ENCODE measurements at places on chromosomes 16 and 17. TPM values are rescaled to one million over a fixed set of nuclear protein-coding genes. Genes with fewer than 3 reads are reported as not detected.
A peak's percentile ranks its signal among the peaks of the same experiment; 100 is the strongest.

ASPSCR1 gene
- total RNA-seq = 33.1 TPM

DNA sequence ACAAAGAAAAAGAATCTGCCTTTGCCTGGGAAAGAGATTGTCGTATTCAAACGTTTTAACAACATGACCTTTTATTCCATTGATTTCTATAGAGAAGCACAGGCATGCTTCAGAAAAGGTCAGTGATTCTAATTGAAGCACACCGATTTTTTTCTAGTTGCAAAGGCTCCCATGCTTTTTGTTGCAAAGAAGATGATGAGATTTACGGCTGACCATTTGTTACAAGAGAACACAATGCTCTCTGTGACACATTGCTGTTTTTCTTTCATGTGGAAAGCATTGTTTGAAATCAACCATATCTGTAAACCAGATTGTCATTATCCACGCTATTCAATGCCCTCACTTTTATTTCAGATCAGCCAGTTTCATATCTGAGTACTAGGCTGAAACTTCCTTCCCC is 99.8 kb downstream of the NLK start:
- DNase-seq = no peak

DNA sequence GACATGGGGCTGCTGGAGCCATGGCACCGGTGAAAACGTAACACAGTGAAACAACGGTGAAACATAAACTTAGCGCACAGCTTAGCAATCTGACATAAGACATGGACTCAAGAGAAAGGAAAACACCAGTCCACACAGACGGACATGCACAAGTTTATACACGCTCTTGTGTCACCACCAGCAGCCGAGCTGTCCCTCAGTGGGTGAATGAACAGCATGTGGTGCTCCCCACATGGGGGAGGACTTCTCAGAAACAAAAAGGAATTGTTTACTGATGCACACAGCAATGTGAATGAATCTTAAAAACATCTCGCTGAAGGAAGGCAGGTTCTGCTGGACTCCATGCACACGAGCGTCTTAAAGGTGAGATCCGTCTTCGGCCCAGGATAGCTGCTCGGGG is 34.2 kb downstream of the KLHDC4 start:
- DNase-seq = no peak

- DNase-seq = no peak
Measured at GRCh38 chr17:48002266-48002915, 31.5 kb downstream of the CDK5RAP3 start.

GRCh38 chr17:63438092-63439051 is 7.7 kb downstream of the CYB561 start:
- DNase-seq = no peak

DNA sequence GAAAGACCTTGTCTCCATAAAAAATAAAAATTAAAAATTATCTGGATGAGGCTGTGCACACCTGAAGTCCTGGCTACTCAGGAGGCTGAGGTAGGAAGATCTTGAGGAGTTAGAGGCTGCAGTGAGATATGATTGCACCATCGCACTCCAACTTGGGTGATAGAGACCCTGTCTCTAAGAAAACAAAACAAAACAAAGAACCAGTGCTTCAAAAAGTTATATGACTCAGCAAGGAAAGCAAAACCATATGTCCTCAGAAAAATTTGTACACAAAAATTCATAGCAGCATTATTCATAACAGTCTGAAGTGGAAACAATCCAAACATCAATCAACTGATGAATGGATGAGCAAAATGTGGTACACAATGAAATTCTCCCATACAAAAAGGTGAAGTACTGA is 48.9 kb downstream of the SLFN5 start:
- no peak for DNase-seq

DNA sequence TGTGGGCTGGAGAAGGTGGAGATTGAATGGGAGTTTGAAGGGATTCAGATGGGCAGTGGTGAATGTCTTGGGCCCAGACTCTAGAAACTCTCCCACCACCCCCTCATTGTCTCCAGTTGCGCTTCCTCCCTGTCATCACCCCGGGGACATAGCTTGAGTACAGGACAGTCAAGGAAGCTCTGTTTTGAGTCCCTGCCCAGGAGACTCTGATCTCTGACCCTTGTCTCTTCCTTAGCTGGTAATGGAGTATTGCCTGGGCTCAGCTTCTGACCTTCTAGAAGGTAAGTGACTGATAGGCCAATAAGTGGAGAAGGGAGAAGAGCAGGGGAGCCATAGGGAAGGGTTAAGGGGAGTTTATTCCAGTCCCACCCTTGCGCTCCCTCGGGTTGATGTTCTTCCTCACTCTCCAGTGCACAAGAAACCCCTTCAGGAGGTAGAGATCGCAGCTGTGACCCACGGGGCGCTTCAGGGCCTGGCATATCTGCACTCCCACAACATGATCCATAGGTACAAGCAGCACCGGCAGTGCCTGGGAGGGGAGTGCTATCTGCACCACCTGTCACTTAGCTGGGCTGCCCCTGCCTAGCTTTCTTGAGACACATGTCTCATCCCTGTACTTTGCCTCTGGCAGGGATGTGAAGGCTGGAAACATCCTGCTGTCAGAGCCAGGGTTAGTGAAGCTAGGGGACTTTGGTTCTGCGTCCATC is 5.0 kb downstream of the TAOK2 start:
- DNase-seq = no peak

HAS3 gene
- 15.0 TPM for total RNA-seq

WNK4 gene
- total RNA-seq = 32.4 TPM

GRCh38 chr16:55846598-55847346 is 13.9 kb upstream of the CES1 start:
- no peak for DNase-seq

NAA60 gene
- 72.2 TPM for total RNA-seq

- DNase-seq = peak; percentile 44
Measured at GRCh38 chr17:82874011-82874835, 34.4 kb upstream of the ZNF750 start.

RDM1 gene
- total RNA-seq = not detected

PRKCB gene
- total RNA-seq = 7.4 TPM

- no peak for DNase-seq
Measured at GRCh38 chr17:21297597-21297996, 13.1 kb downstream of the MAP2K3 start.

- DNase-seq = no peak
Measured at GRCh38 chr16:66612422-66612821, 7.9 kb downstream of the CMTM3 start.

CACNG1 gene
- not detected for total RNA-seq

DNA sequence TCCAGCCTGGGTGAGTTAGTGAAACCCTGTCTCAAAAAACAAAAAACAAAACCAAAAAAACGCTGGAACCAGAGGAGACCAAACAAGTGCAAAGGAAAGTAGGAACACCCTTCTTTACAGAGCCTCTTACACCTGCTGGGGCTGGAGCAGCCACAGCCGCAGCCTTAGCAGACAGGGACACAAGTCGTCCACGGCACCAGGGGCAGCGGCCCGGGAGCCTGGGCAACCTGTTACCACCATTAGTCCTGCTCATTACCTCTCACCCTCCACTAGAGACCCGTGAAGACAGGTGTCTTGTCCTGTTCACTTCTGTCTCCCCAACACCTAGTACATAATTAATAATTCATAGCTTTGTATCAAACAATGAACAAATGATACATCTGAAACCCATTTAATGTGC is 83.6 kb downstream of the C16orf78 start:
- DNase-seq = no peak

GRCh38 chr16:80303691-80304090 is 237.1 kb upstream of the DYNLRB2 start:
- no peak for DNase-seq

DNA sequence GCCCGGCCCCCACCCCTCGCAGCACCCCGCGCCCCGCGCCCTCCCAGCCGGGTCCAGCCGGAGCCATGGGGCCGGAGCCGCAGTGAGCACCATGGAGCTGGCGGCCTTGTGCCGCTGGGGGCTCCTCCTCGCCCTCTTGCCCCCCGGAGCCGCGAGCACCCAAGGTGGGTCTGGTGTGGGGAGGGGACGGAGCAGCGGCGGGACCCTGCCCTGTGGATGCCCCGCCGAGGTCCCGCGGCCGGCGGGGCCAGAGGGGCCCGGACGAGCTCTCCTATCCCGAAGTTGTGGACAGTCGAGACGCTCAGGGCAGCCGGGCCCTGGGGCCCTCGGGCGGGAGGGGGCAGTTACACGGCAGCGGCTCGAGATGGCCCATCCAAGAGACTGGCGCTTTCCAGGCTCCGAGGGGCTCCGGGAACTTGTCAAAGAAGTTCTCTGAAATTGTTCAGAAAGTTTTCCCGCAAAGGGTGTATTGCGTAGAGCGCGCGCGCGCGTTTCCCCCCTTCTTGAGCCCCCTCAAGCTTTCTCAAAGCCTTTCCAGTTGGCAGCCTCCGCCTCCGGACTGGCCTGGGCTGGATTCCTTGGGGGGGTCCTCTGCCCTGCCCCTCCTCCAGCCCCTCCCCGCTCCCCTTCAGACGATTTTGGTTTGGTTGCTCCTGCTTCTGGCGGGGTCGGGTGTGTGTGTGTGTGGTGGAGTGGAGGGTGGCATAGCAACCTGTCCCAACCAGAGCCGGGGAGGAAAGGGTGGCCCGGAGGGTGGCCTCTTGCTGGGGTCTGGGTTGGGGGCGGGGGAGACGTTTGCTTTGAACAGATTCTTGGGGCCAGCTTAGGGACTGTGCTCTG is 504 bp downstream of the ERBB2 start:
- no peak for DNase-seq

- DNase-seq = no peak
Measured at GRCh38 chr16:64545768-64546167, 576.1 kb downstream of the CDH11 start.

GRCh38 chr17:75091855-75092327 is 4.1 kb downstream of the SLC16A5 start:
- DNase-seq = peak; percentile 78

KRTAP17-1 gene
- not detected for total RNA-seq

DNA sequence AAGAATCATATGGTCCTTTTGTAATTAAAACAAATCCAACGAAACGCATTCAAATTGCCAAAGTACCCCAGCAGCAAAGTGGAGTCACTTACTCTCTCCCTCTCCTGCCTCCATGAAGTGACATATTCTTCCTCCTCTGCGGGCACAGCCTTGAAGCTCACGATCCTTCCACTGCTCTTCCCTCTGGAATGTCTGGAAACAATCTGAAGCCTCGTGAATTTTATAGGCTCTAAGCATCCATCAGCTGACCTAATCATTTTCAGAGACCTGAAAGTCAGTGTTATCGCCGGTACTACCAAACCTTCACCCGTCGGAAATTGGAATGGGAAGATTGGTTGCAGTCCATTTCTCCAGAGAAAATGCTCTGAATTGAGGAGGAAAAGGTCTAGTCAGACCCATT is 134.5 kb upstream of the FOXF1 start:
- no peak for DNase-seq

- DNase-seq = peak; percentile 43
Measured at GRCh38 chr16:28192806-28193529, 18.8 kb downstream of the XPO6 start.

DNA sequence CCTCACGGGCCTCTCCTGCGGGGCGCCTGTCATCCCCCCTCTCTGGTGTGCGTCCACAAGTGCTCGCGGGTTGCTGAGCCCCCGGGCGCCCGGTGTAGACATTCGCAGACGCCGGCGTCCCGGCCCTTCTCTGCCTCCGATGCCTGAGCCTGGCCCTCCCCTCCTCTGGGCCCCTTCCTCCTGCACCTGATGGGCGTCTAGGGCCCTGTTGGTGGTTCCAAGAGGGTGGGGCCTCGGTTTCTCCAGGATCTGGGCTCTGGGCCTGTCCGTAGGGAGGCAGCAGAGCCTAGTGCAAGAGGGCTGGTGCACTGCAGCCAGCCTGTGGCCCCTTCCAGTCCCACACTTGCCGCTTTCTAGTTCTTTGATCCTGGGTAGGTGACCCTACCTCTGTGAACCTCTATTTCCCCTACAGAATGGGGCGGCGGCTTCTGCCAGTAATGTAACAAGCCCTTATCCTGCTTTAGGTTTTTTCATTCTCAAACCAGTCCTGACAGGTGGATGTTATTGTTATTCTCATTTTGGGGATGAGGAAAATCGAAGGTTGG is 623 bp downstream of the E4F1 start:
- peak; percentile 60 for DNase-seq

DNA sequence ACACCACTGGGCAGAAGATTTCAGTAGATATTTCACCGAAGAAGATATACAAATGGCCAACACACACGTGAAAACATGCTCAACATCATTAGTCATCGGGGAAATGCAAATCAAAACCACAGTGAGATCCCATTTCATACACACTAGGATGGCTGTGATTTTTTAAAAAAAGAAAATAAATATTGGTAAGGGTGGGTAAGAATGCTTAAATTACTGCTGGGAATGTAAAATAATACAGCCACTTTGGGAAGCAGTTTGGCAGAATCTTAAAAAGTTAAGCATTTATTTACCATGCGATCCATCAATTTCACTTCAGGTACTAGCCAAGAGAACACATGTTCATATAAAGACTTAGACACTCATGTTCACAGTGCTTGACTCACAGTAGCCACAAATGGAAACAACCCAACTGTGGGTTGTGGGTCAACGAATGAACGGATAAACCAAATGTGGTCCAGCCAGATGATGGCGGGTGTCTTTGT is 6.5 kb upstream of the C16orf74 start:
- DNase-seq = no peak

- DNase-seq = no peak
Measured at GRCh38 chr17:60091908-60092331, 13.2 kb upstream of the HEATR6 start.

KRT39 gene
- total RNA-seq = not detected

DNA sequence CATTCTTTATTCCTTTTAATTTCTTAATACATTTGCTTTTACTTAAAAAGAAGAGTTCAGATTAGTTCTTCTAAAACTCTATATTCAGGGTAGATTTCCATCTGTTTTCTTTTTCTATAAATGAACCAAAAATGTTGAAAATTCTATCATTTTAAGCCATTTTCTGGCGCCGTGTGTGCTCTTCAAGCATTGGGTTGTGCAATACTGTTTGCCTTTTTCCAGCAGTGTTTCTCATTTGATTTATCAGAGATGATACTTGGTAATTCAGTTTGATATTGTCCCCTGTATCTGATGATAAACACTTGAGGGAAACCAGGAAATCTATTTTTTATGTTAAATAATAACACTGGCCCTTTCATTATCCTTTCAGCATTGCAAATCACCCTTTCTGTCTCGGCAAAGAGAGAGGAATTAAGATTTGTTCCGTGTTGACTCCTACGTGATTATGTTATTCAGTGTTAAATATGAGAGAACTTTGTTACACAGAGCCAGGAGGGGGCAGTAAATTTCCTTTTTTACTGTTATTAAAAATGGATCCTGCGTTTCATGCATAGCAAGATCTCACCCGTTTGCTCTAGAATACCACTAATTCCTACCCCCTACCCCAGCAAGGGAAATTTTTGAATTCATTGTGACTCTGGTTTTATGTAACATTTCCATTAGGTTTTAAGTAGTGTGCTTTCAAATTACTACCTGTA is 606.9 kb upstream of the RBFOX1 start:
- DNase-seq = no peak

GRCh38 chr17:68453991-68454665 is 3.2 kb downstream of the WIPI1 start:
- DNase-seq = no peak

- no peak for DNase-seq
Measured at GRCh38 chr16:9895817-9896216, 286.4 kb downstream of the GRIN2A start.

DNA sequence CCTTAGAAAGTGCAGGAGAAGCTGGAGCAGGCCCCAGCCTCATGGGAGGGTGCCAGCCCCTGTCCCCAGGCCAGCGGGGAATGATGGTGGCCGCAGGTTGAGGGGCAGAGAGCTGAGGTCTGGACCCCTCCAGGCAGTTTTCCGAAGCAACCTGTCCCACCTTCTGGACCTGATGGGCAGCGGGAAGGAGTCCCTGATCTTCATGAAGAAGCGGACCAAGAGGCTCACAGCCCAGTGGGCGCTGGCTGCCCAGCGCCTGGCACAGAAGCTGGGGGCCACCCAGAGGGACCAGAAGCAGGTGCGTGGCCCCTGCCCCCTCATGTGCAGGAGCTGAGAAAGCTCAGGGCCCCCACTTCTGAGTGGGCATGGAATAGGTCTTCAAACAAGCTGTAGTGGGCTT is 36.8 kb downstream of the MGAT5B start:
- no peak for DNase-seq
